Mucosa of gallbladder (tissue), 1 donor: ENCODE measurements at places on chromosomes 5 and 9.

- DNase-seq: peak; percentile 63
Observed at GRCh38 chr9:14372437-14373335, 58.7 kb upstream of the NFIB start.

DNA sequence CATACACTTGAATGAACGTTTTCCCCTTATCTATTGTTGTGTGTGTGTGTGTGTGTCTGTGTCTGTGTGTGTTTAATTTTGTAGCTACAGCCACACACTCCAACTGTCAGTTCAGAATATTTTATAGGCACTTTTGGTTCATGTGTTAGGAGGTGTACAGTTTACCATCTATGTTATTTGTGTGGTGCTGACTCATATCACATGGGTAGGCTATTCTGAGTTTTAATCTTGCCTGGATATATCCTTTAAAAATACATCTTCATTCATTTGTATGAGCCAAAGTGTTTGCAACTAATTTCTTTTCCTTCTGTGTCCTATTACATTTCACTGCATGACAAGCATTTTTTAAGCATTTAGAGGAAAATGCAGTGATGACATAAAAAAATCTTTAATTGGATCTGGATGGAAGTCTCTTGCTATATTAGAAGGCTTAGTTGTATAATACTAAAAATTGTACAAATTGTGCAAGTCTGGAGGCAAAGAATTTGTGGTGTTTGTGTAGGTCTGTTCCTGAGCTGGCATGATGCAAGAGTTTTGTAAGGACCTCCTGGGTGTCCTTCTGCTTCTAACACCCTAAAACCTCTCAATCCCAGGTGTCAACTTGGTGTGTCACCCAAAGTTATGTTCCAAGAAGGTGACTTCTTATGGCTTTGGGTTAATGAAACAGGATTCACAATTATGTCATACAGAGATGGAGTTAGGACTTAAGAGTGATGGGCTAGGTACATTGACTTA is 52.4 kb upstream of the HMHB1 start:
- no peak for DNase-seq

DNA sequence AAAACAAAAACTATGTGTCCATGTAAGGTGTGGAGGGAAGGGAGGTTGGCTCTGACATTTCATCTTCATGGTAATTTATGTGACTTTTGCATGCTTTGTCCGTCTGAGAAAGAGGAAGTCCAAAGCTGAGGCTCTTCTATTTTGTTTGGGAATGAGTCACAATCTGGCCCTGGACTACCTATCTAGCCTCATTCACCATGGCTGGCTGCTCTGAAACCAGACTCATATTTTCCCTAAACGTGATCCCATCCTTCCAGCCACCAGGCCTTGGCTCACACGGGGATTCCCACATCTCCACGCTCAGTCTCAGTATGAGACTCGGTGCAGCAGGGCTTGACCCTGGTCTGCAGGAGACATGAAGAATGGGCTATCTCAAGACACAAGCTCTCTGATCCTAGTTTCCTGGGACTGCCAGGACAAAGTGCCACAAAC is 672.8 kb downstream of the ACTL7B start:
- no peak for DNase-seq

- DNase-seq: no peak
Observed at GRCh38 chr5:77851176-77852067, 75.3 kb upstream of the TBCA start.

GRCh38 chr9:69885931-69886330 is 65.3 kb downstream of the CFAP95 start:
- DNase-seq: no peak

DNA sequence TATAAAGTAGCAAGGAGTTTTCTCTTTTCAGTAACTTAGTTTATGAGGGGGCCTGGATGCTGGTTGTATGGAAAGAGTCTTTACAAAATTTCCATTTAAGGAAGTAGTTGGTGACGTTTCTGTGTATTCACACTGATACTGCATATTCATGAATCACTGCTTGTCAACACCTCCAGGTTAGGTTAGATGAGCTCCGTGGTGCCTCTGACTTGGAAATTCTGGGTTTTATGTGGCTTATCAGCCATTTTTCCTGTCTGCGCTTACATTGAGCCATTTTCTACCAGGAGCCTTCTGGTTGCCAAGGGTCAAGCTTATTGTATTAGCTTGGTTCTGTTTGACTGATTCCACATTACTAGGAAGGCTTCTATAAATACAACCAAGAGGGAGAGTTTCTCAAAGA is 128.3 kb downstream of the SLC28A3 start:
- no peak for DNase-seq

- no peak for DNase-seq
Observed at GRCh38 chr9:79408200-79408599, 163.6 kb upstream of the TLE4 start.

- DNase-seq: no peak
Observed at GRCh38 chr5:135986891-135987401, 32.2 kb upstream of the LECT2 start.

DNA sequence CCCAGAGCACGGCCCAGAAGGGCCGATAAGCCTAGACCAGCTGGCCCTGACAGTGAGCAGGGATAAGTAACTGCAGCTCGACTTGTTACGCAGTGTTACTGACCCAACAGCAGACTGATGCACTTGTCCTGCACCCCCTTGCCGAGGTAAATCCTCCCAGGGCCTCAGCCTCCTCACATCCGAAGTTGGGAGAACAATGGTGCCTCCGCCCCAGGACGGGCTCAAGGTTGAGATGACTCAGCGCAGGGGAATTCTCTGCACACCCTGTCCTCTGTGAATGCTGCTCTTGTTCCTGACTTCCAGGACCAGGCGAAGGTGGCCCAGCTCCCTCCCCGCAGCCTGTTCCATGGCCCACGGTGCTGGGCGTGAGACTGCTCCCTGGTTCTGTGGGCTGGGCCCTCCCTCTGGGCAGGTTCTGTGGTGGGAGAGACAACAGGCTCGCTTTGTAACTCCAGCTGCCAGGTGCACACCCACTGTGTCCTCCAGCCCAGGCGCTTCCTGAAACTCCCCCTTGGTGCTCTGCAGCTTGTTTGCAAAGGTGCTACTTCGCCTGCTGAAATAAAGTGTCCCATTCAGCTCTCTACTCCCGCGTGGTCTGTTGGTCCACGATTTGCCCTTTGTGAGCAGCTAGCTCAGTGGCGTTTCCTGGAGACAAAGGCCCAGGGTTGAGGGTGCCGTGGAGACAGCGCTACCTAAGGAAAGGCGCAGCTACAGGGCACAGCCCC is 40.1 kb upstream of the SLC6A19 start:
- peak; percentile 85 for DNase-seq

- DNase-seq: no peak
Observed at GRCh38 chr9:14766299-14766698, 43.8 kb upstream of the CER1 start.

GRCh38 chr5:168480601-168481000 is 5.7 kb upstream of the RARS1 start:
- DNase-seq: no peak

DNA sequence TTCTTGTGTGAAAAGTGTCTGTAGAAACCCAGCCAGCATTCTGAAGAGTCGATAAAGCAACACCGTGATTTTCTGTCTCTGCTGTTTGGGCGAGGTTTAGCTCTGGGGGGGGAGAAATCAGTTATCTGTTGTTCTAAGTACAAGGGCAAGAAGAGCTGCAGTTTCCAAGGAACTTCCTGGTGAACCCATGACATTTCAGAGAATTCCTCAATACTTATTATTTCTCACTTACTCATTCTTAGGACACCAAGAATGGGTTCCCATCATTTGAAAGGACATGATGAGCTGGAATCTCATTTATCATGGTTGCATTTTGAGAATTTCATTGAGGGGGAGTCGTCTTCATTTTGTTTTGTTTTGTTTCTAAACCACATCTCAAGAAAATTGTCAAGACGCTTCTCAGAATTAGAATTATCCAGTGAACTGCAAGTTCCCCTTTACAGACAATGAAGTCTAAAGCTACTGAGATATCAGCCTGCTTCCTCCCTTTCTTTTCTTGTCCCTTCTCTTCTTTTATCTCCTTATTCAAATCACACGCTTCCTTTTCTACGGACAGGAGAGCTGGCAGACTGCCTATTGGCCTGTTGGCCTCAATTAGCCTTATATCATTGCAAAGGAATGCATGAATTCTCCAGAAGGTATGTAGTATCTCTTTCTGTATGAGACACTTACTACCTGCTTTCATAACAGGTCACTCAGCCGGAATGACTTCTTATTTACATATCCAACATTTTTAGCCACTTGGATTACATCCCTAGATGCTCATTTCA is 53.7 kb downstream of the ZNF462 start:
- peak; percentile 88 for DNase-seq

DNA sequence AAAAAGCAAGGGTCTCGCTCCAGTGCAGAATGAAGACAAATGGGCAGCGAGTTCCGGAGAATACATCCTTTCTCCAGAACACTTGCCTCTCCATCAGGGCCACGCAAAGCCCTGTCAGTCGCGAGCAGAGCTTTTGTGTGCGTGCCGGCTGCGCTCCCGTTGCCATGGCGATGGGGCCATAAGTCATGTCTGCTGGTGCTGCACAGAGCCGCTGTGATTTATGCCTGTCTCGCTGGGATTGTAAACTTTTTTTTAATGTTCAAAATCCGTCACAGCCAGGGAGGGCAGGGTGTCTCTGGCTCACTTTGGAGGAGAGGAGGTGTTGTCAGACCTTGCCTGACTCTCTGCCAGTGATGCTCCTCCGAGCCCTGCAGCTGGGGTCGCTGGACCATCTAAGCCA is 272.7 kb downstream of the TRIM32 start:
- no peak for DNase-seq

DNA sequence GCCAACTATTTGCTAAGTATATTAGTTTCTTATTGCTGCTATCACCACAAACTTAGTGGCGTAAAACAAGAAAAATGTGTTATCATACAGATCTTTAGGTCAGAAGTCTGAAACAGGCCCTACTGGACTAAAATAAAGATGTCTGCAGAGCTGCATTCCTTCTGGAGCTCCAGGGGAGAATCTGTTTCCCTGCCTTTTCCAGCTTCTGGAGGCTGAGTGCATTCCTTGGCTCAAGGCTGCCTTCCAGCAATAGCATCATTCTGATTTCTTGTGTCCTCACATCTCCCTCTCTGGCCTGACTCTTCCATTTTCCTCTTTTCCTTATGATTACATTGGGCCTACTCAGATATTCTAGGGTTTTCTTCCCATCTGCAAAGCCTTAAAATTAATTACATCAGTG is 15.9 kb downstream of the MAN2A1 start:
- no peak for DNase-seq

GRCh38 chr9:91116211-91116610 is 245.5 kb downstream of the AUH start:
- peak; percentile 32 for DNase-seq

- no peak for DNase-seq
Observed at GRCh38 chr9:78025186-78025585, 6.4 kb downstream of the GNAQ start.

- no peak for DNase-seq
Observed at GRCh38 chr5:53362521-53362941, 117.9 kb upstream of the FST start.

DNA sequence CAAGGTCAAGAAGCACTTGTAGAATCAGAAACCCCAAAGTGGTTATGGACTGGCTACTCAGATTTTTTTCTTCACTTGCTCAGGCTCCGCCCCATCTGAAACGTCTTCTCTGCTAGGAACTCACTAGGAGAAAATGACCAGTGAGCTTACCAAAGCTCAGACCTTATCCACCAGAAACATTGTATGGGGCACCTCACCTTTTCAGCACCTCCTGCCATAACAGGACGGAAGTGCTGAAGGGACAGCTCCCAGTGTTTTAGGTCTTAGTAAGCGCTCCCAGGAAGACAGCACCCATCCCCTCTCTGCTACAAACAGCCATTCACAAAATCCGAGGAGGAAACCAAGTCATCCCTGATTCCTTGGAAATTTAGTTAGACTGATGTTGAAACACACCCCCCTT is 1.2 kb upstream of the GABRA1 start:
- peak; percentile 16 for DNase-seq

- DNase-seq: no peak
Observed at GRCh38 chr5:62132276-62132675, 173.7 kb upstream of the KIF2A start.

GRCh38 chr9:98256756-98257155 is 1.3 kb upstream of the TBC1D2 start:
- DNase-seq: no peak

DNA sequence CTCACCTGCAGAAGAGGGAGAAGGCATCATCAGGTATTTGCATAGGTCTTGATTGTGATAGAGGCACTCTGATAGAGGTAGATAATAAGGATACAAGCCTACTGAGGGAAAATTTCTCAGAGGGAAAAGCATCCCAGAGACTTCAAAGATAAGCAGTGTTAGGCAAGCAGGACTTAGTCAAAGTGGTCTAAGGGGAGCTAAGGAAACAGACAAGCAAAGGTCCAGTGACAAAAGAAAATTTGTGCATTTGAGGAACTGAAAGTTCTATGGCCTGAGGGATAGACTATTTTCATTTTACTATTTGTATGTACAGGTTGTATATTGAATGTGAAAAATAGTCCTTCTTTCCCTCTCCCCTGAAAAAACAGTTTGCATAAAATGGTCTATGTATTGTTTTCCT is 27.4 kb downstream of the OXCT1 start:
- DNase-seq: no peak

DNA sequence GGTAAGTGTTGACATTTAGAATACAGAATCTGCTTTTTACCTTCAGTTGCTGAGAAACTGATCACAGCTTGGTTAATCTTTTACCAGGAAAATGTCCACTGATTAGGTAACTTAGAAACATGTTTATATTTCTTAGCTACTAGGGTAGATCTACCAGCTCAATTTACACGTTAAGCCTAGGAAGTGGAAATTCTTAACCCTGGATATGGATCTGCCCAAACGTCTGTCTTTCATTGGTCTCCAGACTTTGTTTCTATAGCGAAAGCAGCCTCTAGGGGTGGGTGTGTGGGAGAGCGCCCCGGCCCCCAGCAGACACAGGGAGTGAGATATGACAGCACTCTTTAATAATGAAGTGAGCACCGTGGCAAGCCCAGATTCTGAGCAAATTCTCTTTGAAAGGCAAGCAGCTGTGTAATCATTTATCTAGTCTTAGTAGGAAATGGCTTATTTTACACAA is 141.6 kb upstream of the ZNF608 start:
- DNase-seq: no peak

- no peak for DNase-seq
Observed at GRCh38 chr5:167008705-167009104, 1282.7 kb upstream of the WWC1 start.

DNA sequence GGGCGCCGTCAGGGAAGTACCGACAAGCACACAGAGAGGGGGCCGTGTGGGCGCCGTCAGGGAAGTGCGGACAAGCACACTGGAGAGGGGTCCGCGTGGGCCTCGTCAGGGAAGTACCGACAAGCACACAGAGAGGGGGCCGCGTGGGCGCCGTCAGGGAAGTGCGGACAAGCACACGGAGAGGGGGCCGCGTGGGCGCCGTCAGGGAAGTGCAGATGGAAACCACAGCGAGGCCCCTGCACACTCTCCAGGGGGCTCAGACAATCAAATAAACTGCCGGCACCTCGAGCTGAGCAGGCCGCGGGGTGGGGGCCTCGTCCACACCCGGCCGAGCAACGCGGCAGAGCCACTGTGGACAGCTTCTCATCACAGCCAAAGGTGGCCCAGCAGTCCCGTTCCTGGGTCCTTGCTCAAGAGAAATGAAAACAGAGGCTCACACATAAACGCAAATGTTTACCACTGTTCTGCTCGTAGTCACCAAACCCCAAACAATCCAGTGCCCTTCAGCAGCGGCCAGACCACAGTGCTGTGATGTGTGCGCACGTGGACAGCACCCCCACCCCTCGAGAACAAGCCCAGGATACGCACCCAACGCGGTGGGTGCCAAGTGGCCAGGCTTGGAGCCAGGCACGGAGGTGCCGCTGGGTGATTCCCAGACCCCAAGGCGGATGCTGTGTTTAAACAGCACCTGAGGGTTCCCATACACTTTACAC is 24.7 kb downstream of the TPPP start:
- no peak for DNase-seq
